Activated naive CD8-positive, alpha-beta T cell treated with anti-CD3 and anti-CD28 coated beads for 36 hours (primary cell): ENCODE measurements at places on chromosomes 7 and 10. TPM values are rescaled to one million over a fixed set of nuclear protein-coding genes. Genes with fewer than 3 reads are reported as not detected.

The CPA2 gene
- not detected for total RNA-seq

The STEAP2 gene
- total RNA-seq: not detected

The TMEM236 gene
- 0.04 TPM for total RNA-seq

The IL2RA gene
- total RNA-seq: 698 TPM

The SCIN gene
- 0.47 TPM for total RNA-seq

The MACC1 gene
- total RNA-seq: 0.14 TPM

The PON3 gene
- total RNA-seq: not detected

The LRRTM3 gene
- total RNA-seq: not detected

The CPEB3 gene
- total RNA-seq: 1.5 TPM

The SEMA3D gene
- total RNA-seq: not detected

The AGAP3 gene
- 25.3 TPM for total RNA-seq

The LDB3 gene
- 0.20 TPM for total RNA-seq

The SPDYE8 gene
- total RNA-seq: not detected

The NXPH1 gene
- total RNA-seq: not detected

The GSTO2 gene
- total RNA-seq: 1.5 TPM

The DLX6 gene
- total RNA-seq: not detected

The DENND2A gene
- not detected for total RNA-seq

The IRF5 gene
- 3.8 TPM for total RNA-seq

The WNT16 gene
- total RNA-seq: not detected

The RNF32 gene
- 0.66 TPM for total RNA-seq

The SSC4D gene
- total RNA-seq: 0.40 TPM

The HHEX gene
- 0.56 TPM for total RNA-seq

The PPP1R9A gene
- 0.16 TPM for total RNA-seq

The ANXA8 gene
- not detected for total RNA-seq

The LIPM gene
- not detected for total RNA-seq

The PPP1R17 gene
- total RNA-seq: not detected

The SPDYE2 gene
- not detected for total RNA-seq

The MLXIPL gene
- total RNA-seq: not detected

The LIPF gene
- total RNA-seq: not detected

The DPYSL4 gene
- 22.2 TPM for total RNA-seq

The ZNF485 gene
- 9.6 TPM for total RNA-seq

The CISD1 gene
- 65.4 TPM for total RNA-seq

The KCNH2 gene
- total RNA-seq: 0.45 TPM

The RAPGEF5 gene
- total RNA-seq: 0.82 TPM

The ARHGAP19 gene
- 36.1 TPM for total RNA-seq

The GIMAP8 gene
- 11.1 TPM for total RNA-seq

The ADRA2A gene
- not detected for total RNA-seq

The MXI1 gene
- total RNA-seq: 24.4 TPM

The NEBL gene
- 1.2 TPM for total RNA-seq

The EGFR gene
- not detected for total RNA-seq

The AKR1C3 gene
- 0.87 TPM for total RNA-seq

The CALN1 gene
- total RNA-seq: not detected
